ENCODE measurements at places on chromosomes 2 and 18.

DNA sequence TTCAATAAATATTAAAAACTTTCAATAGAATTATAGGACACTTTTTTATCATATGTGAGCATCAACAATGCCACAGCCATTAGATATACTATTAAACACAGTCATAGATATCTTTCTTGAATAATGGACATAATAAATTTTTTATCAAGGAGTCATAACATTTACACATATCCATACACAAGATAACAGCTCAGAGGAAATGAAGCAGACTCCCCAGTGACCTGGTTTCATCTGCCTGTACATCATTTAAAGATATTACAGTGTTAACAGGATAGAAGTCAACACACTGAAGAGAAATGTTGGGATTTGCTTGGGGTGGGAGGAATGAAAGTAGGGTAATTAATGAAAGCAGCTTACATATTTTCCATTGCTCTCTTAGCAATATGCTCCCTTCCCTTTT is 5.1 kb downstream of the SCG2 start:
- no peak for DNase-seq

DNA sequence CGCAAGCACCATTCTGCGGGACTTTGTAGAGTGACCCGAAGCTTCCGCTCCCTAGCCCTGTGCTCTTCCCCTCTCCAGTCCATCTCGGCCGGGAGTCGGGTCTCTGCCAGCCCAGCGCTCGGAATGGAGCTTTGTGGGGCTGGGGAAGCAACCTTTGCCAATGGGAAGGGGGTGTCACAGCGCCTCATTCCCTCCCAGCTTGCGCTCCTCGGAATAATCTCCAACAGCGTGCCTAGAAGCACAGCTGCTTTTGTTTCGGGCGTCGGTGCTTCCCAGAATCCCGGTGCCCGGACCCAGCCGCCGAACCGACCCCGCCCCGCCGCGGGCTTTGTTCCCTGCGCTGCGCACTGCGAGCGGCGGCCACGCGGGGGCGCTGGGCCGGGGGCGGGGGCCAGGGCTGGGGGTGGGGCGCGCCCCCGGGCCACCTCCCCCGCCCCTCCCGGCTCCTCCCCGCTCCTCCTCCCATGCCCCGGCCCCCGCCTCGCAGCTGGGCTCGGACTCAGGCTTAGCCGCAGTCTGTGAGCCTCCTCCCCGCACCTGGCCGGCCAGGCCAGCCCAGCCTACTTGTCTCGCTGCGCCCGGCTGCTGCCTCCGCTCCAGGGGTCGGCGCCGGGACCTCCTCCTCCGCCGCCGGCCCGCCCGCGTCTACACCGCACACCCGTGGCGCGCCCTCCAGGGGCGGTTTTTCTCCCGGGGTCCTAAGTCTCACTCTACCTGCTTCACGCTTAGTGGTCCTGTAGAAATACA is 77.7 kb upstream of the SMAD2 start:
- peak; percentile 73 for DNase-seq

DNA sequence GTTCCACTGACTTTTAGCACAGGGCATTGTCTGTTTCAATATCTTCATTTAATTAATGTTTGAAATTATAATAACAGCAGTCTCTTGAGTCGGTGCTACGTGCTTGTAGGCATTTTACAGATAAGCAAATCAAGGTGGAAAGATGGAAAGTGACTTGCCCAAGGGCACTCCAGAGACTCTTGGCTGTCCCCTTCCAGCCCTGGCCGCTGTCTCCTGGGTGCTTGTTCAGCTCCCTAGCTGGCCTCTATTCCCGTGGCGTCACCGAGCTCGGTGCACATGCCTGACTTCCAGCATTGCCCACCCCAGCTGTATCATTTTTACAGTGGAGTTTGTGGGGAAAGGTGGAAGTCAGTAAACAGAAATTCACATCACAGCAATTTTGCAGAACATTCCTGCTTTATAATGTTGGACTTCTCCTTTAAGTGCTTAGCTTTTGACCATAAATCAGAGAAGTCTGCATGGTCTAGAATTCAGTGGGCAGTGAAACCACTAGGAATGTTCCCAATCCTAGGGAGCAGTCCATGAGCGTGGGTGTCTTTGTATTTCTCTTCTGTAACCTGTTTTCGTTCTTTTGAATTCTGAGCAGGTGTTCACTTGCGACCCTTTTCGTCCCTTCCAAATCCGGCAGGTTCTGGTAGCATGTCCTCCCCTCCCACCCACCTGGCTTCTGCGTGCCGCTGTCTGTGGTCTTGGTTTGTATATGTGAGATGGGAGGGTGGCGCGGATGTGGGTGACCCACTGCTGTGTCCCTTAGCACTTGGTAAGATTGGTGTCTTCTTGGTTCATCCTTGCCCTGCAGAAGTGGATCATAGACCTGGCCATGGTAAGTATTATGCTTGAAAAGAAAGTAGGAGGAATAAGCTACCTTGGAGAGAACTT is 8.4 kb downstream of the SLC66A3 start:
- no peak for DNase-seq

DNA sequence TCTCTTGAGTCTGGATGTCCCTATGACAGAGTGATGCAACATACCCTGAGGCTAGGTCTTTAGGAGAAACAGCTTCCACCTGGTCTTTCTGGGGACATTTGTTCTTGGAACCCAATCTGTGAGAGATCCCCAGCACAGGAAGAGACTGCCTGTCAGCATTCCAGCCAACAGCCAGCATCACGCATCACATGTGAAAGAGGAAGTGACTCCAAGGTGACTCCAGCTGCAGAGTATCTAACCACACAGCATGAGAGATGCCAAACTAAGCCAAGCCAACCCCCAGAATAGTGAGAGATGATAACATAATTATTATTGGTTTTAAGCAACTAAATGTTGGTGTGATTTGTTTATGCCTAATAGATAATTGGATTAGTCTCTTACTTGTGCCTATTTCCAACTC is 35.7 kb downstream of the C18orf63 start:
- no peak for DNase-seq

DNA sequence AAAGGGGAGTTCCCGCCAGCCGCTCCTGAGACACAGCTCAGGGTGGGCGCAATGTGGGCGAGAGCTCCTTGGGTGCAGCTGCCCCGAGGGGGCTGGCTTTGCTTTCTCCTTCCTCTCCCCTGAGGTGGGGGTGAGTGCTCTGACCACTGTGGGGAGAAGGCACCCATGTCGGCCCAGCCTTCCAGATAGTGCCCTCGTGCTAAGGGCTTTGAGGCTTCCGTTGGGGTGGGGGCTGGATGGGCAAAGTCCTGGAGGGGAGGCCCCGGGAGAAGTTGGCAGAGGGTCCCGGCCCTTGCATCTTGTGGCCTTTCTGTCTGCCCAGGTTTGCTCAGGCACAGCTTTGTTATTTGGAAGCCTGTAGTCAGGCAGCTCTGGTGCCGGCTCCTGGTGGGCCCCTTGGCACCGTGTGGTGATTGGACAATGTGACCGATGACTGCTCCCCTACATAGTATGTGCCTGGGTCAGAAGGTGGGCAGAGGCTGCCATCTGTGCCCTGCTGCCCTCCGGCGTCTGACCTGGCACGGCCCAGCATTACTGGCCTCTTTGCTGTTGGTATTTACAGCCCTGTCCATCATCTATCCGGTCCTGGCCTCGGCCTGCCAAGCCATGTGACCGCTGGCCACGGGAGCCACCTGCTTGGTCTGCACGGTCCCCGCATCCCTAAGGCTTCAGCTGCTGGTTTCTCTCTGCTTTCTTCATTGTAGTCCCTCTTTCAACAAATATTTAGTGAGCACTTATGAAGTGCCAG is 50.8 kb downstream of the TWIST2 start:
- no peak for DNase-seq

GRCh38 chr2:128949360-128949759 is 630.7 kb upstream of the HS6ST1 start:
- no peak for DNase-seq

GRCh38 chr18:52657043-52657805 is 317.2 kb downstream of the DCC start:
- no peak for DNase-seq

DNA sequence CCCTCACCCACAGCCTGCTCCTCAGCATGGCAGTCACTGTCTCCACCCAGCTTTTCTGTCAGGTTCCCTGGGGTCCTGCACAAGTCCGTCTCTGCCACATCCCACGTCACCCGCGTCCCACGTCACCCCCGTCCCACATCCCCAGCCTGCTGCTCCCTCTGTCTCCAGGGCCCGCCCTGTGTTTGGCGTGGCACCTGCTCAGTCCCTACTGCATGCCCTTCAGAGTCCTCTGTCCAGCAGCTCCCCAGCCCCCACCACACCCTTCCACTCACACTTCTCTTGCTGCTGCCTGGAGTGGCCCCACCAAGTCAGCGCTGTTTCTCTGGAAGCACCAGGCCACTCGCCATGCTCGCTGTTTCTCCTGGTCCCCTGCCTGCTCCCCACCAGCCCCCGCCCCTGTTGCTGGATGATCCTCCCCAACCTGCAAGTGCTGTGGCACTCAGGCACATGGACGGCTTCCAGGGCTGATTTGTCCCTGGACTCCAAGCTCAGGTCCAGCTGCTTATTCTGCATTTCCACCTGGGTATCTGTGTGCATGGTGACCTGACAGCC is 18.8 kb downstream of the ATG4B start:
- no peak for DNase-seq

- no peak for DNase-seq
These were observed 69.9 kb downstream of the RHOB start for GRCh38 chr2:20516646-20517341.

GRCh38 chr18:61694236-61694635 is 198.6 kb downstream of the RNF152 start:
- DNase-seq: no peak

GRCh38 chr2:121534007-121534406 is 3.3 kb downstream of the RNU4ATAC start:
- no peak for DNase-seq

DNA sequence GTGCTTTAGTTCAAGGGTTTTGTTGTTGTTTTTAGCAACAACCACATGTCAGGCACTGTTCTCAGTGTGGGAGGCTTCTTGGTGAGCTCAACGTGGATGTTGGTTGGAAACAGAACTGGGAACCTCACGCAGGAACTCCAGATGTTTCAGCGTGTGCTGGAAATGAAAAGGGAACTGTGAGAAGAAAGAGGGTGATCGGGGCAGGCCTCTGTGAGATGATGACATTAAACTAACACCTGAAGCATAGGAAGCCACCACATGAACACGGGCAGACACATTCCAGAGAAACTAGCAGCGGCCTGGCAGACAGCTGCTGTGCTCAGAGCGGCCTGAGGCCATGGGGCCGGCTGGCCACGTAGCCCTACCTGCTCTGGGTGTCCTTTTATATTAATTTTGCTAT is 66.4 kb downstream of the COA5 start:
- no peak for DNase-seq

GRCh38 chr2:218618102-218618860 is 10.6 kb downstream of the PLCD4 start:
- peak; percentile 51 for DNase-seq

DNA sequence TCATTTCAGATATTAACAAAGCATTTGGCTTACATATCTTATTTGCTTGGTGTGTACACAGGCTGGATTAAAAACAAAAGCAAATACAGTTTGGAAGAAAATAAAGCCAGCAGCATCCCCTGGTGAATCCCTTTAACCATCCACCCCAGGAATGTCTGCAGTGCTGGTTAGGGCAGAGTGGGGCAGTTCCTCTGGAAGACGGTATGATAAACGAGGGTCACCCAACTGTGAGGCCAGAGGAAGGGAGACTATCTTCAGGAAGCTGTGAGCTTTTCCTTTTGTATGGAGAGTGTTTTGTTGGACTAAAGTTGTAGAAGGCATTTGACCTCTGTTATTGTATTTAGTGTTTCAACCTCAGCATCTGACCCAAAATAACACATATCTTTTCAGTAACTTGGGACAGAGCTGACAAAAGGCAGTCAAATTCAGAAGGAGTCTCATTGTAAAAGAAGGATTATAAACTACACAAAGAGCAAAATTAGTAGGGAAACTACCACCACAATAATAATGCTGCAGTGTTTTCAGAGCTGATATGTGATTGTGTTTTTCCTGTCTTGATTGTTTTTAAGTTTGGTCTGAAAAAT is 159.1 kb downstream of the FMNL2 start:
- DNase-seq: no peak

DNA sequence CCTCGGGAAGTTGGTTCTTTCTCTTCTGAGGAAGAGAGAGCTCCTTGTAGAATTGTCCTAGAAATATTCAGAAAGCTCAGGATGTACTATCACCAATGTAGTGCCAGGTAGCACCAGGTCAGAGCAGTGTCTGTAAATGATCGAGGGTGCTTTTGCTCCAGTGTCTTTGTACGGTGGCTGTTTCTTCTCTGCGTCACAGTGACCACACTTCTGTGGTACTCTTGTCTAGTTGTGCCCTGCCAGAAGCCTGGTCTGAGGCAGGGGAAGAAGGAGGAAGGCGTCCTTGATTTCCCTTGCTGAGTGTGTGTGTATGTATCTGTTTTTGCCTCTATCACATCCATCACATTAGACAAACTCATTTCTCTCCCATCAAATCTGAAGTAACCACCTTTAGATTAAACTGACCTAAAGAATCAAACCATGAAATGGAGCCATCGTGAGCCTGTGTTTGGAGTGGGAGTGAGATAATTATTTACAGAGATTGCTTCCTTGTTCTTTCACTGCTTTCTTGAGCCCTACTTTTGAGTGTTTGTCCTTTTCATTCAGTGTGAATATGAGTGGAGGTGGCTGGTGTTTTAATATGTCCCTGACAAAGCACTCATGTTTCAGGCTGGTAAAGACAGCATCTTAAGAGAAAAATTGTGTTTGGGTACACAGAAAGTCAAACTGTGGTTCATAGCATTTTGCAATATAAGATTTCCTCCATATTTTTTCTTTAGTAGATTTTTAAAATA is 97.2 kb downstream of the ACOXL start:
- no peak for DNase-seq

DNA sequence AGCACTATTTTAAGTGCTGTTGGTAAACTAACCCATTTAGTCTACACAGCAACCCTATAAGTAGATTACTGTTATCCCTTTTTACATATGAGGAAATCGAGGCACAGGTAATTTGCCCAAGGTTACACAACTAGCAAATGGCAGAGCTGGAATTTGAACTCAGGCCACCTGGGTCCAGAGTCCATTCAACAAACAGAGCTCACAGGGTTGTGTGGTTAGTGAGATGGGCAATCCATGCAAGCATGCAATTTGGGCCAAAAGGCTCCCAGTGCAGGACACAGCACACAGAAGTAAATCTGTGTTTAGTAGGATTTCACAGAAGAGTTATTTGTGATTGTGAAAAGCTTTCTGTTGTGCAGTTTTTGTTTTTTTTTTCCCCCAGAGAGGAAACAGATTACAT is 187.8 kb upstream of the MSH6 start:
- DNase-seq: no peak

GRCh38 chr2:203685081-203685621 is 21.3 kb upstream of the CD28 start:
- no peak for DNase-seq

All from NCI-H524 (cell line).